ENCODE measurements at places on chromosomes 4 and X.

GRCh38 chrX:41912923-41913322 lies 10.4 kb downstream of the CASK start:
- DNase-seq: no peak

DNA sequence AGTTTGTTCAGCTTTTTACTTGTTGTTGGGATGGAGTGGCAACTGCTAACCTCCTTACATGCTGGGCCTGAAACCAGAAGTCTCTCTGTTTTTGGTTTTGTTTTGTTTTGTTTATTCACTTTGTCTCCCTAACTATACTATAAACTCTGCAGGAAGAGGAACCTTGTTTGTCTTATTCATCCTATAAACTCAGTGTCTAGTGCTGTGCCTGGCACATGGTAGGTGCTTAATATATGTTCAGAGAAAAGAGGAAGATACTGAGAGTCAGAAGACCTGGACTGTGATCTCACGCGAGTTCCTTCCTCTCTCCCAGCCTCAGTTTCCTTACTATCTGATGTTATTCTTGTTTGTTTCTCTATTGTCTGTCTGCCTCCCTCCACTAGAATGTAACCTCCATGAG lies 71.3 kb downstream of the PRPS1 start:
- DNase-seq: no peak

DNA sequence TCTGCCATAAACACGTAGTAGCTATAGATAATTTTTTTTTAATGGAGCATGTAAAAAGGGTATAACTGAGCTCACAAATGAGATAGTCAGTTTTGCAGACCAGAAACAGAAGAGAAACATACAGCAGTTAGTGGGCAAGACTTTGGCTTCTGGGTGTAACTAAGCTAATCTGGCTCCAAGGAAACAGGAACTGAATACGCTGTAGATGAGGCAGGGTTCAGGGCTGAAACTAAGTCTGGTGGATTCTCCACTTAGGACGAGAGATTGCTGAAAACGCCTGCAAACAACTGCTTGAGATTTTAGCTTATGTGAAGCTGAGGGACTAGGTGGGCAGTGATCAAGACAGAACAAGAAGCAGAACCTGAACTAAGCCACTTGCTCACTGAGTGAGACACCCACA lies 91.7 kb downstream of the SMIM20 start:
- DNase-seq: no peak

DNA sequence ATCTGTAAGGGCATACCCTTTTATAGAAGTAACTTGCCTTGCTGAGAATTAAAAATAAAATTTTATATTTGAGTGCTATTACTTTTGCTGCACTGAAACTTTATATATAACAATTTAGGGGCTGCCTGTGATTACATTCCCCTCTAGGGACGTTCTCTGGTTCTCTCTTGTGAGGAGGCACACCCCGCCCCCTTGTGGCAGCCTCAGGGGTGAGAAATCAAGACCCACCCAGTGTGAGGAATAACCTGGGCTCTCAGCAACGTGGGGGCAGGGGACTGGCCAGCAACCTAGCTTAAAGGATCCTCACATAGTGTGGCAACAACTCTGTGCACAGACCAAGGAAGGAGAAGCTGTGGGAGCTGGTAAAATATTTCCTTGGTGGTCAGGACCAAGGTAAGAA lies 43.7 kb downstream of the MAGEA9 start:
- no peak for DNase-seq

- DNase-seq: no peak
These were observed 175.5 kb downstream of the NLGN4X start for GRCh38 chrX:6053141-6053540.
